ENCODE measurements at places on chromosomes 6 and 20.

GRCh38 chr6:139852488-139853140 lies 478.2 kb upstream of the CITED2 start:
- DNase-seq: peak; percentile 96

GRCh38 chr6:125791151-125791819 lies 525 bp downstream of the NCOA7 start:
- peak; percentile 50 for DNase-seq

DNA sequence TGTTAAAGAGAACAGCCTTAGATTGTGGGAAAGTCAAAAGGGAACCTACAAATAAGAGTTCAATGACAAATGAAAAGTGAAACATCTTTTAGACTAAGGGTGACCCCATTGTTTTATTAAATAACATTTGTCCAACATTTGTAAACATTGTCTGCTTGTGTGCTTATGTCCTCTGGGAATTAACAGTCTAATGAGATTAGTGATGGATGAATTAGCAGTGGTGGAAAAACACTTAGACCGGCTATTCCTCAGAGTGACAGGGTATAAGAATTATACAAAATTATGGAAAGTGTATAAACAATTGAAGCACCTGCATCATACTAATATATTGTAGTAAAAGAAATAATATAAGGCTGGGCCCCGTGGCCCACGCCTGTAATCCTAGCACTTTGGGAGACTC lies 29.3 kb upstream of the HFE start:
- DNase-seq: no peak

GRCh38 chr20:49894073-49894470 lies 21.3 kb downstream of the SPATA2 start:
- DNase-seq: no peak

DNA sequence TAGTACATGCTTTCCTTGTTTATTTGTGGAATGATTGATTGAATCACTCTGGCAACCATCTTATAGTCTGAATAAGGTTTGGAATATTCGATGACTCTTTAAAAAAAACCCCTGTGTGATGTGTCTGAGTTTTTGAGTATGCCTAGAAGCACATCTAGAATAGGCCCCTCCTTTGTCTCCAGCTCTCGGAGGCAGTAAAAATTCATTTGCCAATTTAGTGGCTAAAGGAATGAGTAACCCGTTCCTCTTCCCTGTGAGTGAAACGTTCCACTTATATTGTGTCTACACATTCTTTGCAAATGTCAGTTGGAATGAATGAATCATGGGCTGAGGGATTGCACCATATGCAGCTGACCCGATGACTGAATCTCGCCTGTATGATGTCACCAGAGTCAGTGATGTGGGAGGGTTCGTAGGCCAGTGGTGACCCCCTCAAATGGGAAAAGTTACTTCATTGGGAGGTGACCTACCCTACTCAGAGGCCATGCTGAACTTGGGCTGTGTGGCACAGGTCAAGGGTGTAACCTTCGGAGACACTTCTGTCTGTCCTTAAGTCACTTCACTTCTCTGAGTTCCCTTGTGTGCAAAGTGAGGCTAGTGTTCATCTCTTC lies 21.6 kb downstream of the MOCS3 start:
- peak; percentile 99 for DNase-seq

DNA sequence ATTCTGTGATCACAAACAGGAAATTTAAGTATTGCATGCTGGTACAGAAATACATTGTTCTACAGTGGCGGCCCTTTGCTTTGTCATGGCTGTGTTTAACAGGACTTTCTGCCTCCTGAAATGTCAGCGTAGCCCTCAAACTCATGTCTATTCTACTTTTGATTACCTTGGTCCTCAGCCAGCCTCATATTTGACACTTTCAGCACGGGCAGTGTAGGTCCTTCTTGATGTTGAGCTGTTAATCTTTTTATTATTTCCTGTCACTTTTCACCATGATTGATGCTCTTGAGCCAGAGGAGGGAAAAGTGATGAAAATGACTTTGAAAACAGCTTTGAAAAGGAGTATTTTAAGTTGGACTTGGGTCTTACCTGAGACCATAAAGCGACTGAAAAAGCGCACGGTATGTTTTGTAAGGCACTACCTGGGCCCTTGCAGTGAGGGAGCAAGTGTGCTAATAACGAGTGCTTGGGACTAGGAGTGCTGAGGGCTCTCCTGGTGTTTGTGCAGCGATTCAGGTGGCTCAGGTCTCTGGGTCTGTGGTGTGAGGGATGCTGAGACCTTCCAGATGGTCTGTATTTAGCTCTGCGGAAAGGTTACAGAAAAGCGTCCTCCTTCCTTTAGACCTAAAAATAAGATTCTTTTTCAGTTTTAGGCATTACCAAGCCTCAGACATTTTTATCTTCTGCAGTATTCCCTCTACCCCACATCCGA lies 45.2 kb upstream of the RREB1 start:
- no peak for DNase-seq

- peak; percentile 45 for DNase-seq
These were observed 98.7 kb downstream of the ADGRG6 start for GRCh38 chr6:142400495-142400894.

- DNase-seq: peak; percentile 78
These were observed 512.2 kb upstream of the MARCKS start for GRCh38 chr6:113344969-113345368.

DNA sequence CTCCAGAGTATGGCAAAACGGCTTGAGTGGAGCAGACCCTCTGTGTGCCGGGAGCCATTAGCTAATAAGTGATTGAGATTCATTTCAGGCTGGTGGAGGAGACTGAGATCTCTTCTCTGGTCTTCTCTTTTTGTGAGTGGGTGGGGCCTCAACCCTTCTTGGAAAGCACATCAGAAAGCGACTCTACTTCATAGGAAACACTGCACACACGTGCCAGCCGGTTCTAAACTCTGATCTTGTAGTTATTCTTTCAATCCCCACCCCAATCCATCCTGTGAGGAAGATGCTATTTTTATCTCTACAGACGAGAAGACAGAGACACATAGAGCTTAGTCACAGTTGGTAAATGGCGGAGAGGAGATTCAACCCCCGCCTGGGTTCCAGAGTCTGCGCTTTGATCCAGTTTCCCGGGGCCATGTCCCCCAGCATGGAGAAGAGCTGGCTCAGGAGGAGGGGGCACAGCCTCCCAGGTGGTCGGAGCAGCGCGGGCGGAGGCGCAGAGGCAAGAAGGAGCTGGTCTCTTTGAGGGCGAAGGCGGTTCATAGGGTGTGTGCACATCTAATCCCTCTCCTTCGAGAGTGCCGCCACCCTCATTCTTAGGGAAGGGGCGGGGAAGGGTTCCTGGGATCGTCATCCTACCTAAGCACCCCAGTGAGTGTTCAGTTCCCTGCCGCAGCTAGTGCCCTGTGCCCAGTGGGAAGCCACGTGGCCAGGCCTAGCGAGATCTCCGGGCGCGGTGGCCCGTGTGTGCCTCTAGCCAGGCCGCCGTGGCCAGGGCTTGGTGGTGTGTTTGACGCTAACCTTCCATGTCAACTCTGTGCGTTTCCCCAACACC lies 49.0 kb upstream of the TAGAP start:
- no peak for DNase-seq

DNA sequence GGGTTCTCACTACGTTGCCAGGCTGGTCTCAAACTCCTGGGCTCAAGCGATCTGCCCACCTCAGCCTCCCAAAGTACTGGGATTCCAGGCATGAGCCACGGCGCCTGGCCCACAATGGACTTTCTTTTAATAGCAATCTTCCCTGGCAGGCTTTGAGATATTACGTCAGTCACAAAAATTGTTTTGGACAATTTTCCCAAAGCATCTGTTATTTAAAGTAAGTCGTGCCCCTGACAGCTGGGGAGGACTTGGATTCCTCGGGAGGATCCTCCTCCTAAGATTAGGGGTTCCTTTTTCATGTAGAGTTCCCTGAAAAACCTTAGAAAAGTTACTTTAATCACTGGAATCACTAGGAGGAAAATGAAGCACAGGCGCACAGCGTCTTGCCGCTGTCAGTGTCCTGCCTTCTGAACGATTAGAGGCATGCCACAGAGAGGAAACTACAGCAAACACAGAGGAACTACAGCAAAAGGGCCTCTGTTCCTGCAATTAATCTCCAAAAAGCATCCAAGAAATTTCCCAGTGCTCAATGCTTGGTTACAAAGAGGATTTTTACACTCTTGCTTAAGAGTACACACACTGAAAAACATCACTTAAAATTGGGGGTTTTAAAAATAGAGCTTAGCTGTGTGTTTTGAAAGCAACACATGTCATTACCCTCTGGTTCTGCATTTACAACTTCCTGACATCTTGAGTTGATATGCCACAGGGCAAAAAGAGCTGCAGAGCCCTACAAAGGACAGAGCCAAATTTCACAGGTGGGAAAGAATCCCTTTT lies 4.5 kb downstream of the ACSS1 start:
- peak; percentile 72 for DNase-seq

- no peak for DNase-seq
These were observed 321.5 kb upstream of the JARID2 start for GRCh38 chr6:14924126-14925024.

- no peak for DNase-seq
These were observed 15.5 kb upstream of the NPEPL1 start for GRCh38 chr20:58677079-58677604.

GRCh38 chr6:57104336-57104735 lies 14.3 kb downstream of the ZNF451 start:
- DNase-seq: no peak

Data from EH (cell line).